ENCODE measurements at places on chromosomes 11 and 22.

DNA sequence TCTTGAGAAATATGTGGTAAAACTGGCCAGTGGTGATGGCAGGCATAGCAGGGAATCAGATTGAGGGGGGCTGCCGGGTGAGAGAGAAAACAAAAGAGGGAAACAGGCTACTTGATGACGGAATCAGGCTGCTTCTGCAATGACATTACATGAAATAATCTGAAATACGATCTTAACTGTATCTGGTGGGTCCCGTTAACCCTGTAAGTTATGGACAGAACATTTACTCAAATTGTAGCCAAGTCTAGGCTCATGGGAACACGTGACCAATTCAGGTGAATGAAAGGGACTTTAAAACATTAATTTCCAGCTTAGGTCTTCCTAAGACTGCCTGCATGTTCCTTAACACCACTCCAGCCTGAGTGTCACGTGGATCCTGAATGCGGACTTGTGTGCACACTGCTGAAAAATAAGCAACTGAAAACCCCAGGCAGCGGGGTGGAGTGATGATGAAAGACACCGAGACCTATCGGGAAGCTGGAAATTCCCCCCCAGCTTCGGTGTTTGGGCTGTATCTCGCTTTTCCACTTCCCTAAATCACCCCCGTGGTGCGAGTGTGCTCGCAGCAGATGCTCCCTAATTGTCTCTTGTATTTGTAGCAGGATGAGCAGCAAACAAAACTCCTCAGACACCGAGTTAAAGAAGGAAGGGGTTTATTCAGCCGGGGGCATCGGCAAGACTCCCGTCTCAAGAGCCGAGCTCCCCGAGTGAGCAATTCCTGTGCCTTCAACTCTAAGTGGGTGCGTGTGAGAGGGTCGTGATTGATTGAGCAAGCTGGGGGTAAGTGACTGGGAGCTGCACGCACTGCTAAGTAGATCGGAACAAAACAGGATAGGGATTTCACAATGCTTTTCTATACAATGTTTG, 145.0 kb upstream of the GRK3 start:
- no peak for DNase-seq

GRCh38 chr22:32080904-32081303, 37.8 kb downstream of the SLC5A1 start:
- DNase-seq, result peak; percentile 82

DNA sequence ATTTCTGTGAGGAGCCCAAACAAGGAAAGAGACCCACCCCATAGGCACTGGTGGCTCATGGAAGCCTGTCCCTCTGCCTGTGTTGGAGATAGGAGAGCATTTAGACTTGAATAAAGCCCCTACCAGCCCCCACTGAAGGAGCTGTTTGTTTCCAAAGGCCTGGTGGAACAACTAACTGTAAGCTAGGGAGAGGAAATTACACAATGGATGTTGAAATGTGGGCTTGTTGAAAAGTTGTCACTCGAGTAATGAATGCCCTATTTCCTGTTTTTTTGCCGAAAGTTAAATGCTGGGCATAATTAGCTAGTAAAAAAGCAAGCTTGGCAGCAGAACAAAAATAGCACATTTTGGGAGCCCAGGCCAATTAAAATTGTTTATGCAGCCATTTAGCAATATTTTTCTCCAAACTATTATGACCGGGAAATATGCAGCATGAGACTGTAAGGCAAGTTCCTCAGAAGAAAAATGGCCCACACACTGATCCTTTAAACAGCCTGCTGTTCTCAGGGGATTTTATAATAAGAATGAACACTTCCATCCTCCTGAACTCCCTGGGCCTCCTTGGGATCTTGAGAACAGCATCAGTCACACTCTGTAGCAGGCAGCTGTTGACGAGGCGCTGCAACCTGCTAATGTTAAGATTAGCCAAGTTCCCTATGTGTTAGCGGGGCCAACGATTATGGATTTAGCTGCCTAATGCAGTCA, 38.6 kb upstream of the LMO2 start:
- DNase-seq, result peak; percentile 57

- no peak for DNase-seq
Observed at GRCh38 chr11:1485504-1485885, 1.1 kb downstream of the MOB2 start.

- no peak for DNase-seq
Observed at GRCh38 chr11:79331203-79331901, 109.5 kb downstream of the TENM4 start.

DNA sequence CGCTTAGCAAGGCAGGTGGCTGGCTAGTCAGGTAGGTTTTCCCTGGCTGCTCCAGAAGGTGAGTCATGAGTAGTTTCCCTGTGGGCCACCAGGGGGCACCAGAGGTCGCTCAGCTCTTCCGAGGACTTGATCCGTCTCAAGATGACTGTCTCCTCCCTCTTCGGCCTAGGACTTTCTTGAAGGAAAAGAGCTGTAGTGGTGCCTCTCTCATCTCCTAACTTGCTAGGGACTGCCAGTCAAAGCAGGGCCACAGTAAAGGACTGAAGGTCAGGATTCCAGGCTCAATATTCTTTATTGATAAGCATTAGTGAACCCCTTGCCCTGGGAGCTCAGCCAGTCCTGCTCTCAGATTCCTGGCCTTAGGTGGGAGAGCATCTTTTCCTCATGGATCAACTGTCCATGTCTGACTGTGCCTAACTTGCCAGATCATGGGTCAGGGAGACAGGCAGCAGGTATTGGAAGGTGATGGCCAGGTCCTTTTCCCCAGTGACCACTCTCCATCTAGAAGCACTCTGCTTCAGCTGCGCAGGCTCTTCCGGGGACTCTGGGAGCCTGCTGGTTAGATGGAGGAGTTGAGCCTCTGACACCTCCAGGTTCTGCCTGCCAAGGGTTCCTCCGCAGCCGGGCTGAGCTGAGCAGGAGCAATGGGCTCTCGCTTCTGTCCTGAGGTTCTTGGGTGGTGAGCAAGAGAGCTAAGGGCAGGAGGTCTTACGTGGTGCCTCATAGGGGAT, 1.9 kb downstream of the POLD4 start:
- DNase-seq, result peak; percentile 90

GRCh38 chr11:76577226-76577920, 93.2 kb downstream of the LRRC32 start:
- peak; percentile 97 for DNase-seq

DNA sequence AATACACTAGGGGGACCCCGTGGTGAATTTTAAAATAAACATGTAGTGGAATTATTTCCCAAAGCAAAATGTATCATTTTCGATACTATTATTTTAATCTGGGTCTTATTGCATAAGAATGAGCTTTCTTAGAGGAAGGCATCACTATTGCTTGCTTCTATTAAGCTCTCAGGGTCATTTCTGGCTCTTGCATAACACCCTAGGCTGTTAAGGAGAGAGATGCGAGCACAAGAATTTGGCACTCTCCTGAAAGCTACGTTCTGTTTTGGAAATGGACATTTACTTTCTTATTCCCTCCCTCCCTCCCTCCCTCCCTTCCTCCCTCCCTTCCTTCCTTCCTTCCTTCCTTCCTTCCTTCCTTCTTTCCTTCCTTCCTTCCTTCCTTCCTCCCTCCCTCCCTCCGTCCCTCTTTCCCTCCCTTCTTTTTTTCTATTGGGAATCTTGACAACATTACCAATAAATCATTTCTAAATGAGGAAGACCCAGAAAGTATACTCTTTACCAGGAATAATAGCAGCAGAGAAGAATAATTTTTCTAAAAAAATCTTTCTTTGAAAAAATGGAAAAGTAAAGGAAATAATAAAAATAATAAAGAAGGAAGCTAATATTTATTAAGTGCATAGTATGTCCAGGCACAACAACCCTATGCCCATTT, 83.6 kb upstream of the BDNF start:
- DNase-seq, result no peak

- DNase-seq, result peak; percentile 86
Observed at GRCh38 chr11:62497132-62497801, 49.3 kb downstream of the AHNAK start.

DNA sequence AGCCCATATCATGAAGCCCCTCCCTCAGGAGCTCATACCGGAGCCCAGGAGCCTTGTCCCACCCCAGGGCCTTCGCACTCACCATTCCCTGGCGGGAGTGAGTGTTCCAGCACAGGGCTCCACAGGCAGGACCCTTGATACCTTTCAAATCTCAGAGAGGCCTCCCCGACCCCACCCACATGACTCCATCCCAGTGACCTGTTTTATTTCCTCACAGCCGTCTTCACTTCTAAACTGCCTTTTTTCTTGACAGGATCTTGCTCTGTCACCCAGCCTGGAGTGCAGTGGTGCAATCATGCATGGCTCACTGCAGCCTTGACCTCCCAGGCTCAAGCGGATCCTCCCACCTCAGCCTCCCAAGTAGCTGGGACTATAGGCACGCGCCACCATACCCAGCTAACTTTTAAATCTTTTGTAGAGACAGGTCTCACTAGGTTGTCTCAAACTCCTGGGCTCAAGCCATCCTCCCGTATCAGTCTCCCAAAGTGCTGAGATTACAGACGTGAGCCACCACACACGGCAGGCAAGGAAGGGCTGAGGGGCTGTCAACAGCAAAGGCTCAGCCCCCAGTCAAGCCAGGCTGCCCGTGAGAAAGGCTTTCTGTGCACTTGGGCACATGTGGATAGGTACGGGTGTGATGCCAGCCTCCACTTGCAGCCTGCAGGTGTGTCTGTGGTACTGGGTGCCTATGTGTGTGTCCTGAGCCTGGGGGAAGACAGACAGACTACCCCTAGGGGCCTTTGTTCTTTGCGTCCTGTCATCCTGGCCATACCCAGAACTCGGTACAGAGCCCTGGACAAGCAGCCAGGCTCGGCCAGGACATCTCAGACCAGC, 9.3 kb downstream of the RPL3 start:
- DNase-seq, result peak; percentile 83

GRCh38 chr11:95371153-95371552, 140.2 kb upstream of the SESN3 start:
- no peak for DNase-seq

GRCh38 chr11:8372641-8373381, 109.1 kb upstream of the LMO1 start:
- DNase-seq, result no peak

DNA sequence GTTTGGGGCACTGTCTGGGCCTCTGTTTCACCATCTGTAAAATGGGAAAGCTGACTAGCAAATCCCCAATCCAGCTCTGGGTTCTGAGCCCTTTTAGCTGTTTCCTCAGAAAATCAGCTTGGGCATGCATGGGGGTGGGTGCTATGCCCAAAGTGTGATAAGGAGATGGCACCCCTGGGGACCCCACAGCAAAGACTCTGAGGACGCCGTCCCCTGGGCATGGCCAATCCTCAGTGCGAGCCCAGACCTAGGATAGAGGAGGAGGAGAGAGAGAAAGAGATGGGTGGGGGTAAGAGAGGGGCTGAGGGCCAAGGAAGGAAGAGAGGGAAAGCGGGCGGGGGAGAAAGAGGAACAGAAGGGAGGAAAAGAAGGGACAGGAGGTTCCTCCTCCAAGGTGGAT, 31.8 kb downstream of the TPBGL start:
- no peak for DNase-seq

DNA sequence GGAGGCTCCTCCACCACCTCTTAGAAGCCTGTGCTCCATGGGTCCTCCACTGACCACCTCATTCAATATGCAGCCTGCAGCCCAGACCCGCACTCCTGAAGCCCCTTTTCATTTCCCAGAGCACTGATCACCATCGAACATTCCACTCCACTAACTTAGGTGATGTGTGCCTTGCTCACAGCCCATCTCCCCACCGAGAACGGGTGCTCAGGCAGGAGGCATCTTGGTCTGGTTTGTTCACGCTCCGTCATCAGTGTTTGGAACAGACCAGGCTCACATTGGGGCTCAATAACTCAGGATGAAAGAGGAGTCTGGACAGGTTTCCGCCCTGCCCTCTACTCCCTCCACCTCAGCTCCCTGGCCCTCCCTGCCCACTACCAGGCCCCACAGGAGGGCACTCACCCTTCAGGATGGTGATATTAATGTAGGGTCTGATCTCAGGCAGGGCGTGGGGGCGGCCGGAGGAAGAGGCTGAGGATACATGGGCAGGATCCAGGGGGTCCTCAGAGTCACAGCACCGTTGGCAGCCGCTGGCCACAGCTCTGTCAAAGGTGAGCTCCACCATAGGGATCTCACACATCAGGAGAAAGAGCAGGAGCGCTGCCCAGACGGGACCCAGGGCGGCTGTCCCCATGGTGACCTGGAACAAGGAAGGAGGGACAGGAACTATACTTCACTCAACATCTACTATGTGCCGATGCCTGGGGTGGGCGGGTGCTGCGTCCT, 3.1 kb downstream of the C1QTNF6 start:
- no peak for DNase-seq

DNA sequence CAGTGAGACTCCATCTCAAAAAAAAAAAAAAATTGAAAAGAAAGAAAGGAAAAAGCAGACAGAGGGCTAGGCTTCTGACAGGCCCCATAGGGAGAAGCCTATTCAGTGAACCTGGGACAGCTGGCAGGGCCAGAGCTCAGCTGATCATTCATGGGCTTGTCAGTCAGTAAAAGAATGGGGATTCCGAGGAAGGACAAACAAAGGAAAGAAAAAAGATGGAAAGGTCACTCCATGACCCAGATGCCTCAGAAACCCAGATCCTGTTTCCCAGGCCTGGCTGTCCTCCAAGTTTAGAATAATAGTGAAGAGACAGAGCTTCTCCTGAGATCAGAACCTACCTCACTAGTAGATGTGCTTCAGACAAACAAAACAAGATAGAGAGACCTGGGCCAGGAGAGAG, 34.3 kb upstream of the ASPHD2 start:
- no peak for DNase-seq

- no peak for DNase-seq
Observed at GRCh38 chr22:16603448-16603768, 10.8 kb upstream of the CCT8L2 start.

DNA sequence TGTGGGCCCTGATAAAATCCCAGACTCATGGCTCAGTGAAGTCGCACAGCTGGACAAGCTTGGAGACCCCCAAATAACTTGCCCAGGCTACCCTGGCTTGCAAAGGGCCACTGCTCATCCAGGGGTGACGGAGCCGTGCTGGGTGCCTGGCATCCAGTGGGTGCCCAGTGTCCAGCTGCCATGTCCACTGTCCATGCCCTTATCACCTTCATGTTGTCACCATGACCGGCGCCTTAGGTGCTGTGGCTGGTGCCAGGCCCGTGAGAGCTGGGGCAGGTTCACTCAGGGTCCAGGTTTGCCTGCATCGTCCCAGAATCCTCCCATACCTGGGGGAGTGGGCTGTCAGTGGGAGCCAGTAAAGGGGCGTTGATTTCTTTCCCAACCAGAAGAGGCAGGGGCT, 57.4 kb downstream of the LRP5 start:
- no peak for DNase-seq

GRCh38 chr11:12280838-12281565, 96.4 kb upstream of the PARVA start:
- peak; percentile 52 for DNase-seq
